Renal cortical epithelial cell (primary cell): ENCODE measurements at places on chromosomes 13 and 19.
A peak's percentile ranks its signal among the peaks of the same experiment; 100 is the strongest.

GRCh38 chr13:26571518-26571917 lies 14.0 kb downstream of the WASF3 start:
- no peak for DNase-seq

DNA sequence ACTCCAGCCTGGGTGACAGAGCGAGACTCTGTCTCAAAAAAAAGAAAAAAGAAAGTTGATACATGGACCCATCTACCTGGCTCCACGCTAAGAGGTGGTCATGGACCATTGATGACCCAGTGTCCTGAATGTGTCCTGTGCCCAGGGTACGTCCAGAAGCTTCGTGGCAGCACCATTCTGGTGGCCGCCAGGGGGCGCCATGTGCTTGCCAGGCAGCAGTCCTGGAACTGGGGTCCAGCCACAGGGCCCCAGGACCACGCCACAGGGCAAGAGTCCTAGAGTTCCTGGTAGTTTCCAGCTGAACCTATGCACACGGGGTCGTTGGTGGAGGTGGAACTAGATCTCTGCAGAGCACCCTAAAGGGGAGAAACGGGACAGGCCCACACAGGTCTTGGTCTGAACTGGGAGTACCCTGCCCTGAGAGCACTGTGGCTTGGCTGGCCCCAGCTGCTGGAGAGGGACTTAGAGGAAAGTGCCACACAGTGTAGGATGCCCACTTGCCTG lies 19.9 kb upstream of the FBXO27 start:
- DNase-seq, result no peak

DNA sequence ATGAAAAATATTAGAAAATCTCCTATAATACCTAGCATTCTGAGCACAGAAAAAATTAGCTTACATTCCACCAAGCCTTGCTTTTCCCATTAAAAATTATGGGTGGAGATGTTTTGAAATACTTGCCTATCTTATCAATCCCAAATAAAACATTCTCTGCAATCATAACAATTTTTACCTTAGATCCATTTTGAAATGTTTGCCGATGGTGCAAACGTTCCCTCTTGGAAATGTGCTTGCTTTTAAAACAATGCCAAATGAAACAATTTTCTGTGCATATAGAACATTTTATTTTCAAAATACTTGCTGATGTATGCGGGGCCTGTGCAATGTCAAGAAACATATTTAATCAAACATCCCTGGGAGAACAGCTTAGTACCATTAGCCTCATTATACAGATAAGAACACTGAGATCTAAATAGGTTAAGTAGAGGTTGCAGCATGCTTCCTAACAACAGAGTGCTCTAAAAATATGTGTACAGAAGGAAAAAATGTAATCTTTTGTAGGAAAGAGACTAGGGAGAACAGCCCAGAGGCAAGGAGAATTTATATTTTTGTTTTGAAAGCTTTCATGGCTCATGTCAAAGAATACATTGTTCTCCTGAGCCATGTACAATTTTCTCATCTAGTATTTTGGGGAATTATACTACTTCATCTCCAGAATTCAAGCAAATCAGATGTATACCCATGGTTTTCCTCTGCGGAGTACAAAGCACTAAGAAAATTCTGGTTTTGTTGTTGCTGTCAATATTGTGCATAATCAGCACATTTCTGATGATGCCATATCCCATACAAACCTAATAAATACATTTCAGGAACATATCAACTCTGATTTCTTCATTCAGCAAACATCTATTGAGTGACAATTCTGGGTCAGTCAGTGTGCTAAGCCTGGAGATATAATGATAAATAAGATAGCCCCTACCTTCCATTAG lies 25.9 kb upstream of the FNDC3A start:
- DNase-seq, result no peak

- no peak for DNase-seq
Measured at GRCh38 chr19:18730885-18731513, 47.5 kb downstream of the CRTC1 start.

- DNase-seq, result no peak
Measured at GRCh38 chr19:31969016-31969415, 376.4 kb upstream of the ZNF507 start.

- DNase-seq, result no peak
Measured at GRCh38 chr13:78977311-78977710, 318.4 kb upstream of the OBI1 start.

GRCh38 chr13:53237696-53238095 lies 209.1 kb downstream of the OLFM4 start:
- no peak for DNase-seq

- no peak for DNase-seq
Measured at GRCh38 chr19:5314907-5315298, 25.7 kb downstream of the PTPRS start.

GRCh38 chr19:29700498-29700897 lies 14.6 kb downstream of the C19orf12 start:
- no peak for DNase-seq

- DNase-seq, result peak; percentile 90
Measured at GRCh38 chr19:18385675-18386542, at the start of gene GDF15. Gene GDF15, plus strand, starts transcription at chr19:18386158. Its CDS starts 32 bp downstream, at chr19:18386190.

- no peak for DNase-seq
Measured at GRCh38 chr13:94057618-94058186, 421.8 kb downstream of the DCT start.

- DNase-seq, result no peak
Measured at GRCh38 chr13:110648848-110649421, 33.6 kb downstream of the NAXD start.

DNA sequence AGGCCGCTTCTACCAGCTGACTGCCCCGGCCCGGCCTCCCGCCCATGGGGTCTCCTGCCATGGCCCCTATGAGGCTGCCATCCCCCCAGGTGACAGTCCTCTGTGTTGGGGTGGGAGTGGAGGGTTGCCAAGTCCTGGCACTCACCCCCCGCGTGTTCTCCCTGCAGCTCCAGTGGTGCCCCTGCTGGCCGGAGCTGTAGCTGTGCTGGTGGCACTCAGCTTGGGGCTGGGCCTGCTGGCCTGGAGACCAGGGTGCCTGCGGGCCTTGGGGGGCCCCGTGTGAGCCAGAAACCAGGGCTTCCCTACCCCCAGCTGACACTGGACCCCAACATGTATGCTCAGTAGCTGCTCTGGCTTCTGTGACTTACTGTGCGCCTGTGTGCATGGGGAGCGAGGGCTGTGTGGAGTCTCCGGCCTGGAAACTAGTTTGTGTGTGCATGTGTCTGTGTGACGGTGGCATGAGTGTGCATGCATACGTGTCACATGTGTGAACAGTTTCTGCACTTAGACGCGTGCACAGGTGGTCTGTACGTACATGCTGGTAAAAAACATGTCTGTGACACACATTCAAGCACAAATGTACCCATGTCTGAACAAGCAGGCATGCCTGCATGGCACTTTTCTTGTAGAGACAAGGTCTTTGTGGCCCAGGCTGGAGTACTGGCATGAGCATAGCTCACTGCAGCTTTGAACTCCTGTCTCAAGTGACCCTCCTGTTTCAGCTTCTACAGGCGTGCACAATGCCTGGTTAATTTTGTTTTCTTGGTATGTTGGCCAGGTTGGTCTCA lies 4.9 kb downstream of the ACP4 start:
- no peak for DNase-seq

- DNase-seq, result peak; percentile 82
Measured at GRCh38 chr13:61695147-61695546, 279.5 kb upstream of the PCDH20 start.

- no peak for DNase-seq
Measured at GRCh38 chr19:34323433-34324204, 41.4 kb upstream of the GPI start.

DNA sequence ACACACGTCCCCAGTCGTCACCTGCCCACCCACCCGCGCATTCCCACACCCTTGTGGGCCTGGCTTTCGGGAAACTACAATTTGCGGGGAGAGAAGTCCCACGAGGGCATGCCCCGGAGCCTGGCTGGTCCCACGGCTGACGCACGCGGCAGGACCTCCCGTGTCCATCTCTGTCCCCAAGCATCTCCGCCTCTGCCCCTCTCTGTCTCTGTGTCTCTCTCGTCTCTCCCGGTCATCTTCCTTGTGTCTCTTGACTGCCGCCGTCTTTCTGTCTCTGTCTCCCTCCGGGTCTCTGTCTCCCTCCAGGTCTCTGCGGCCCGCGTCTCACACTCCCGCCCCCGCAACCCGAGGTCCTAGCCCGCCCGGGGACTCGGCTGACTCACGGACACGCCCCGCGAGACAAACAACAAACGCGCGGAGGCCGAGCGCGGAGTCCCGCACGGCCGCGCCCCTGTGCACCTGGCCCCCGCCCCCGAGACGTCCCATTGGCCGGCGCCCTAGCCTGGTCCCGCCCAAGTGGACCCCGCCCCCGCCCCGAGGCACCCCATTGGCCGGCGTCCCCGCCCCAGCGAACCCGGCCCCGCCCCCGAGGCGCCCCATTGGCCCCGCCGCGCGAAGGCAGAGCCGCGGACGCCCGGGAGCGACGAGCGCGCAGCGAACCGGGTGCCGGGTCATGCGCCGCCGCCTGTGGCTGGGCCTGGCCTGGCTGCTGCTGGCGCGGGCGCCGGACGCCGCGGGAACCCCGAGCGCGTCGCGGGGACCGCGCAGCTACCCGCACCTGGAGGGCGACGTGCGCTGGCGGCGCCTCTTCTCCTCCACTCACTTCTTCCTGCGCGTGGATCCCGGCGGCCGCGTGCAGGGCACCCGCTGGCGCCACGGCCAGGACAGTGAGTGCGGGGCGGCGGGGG lies at the start of gene FGF22:
Gene FGF22, plus strand, starts transcription at position 627 of the 908 bp plus-strand sequence. Its CDS starts 47 bp downstream, at position 674.
- peak; percentile 51 for DNase-seq

GRCh38 chr19:36092566-36092965 lies 18.4 kb upstream of the OVOL3 start:
- DNase-seq, result no peak

DNA sequence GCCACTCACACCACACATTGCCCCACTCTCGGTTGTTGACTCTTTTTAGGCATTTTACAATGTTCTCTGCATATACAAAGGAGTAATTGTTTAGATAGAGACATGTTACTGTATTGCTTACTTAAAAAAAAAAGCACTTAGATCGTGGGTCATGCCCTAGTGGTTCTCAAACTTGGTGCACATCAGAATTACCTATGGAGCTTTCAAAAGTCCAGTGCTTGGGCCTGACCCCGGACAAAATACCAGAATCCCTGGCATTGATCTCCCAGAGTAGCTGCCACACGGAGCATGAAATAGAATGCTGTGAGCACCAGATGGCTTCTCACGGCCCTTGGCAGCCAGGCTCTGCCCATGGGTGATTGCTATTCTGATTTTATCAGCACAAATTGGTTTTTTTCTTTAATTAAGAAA lies 20.0 kb downstream of the ACP7 start:
- DNase-seq, result no peak

GRCh38 chr19:34503531-34504272 lies 22.1 kb downstream of the WTIP start:
- no peak for DNase-seq

DNA sequence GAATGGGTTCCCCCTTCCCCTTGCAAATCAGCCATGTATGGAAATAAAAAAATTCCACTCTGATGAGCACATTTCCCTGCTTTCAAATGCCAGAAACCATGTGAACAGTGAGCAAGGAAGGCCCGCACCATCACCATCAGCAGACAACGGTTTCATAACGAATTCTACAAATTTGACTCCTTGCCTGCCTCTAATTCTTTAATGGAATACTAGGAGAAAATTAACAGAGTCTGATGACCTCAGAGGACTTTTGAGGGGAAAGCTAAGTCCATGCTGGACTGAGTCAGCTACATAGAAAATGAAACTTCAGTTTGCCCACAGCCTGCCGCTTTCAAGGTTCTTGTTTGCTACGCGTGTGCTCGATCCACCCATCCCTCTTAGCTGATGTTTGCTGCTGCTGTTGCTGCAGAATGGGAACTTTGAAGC lies 46.7 kb upstream of the KL start:
- DNase-seq, result peak; percentile 96

GRCh38 chr19:10431254-10431942 lies 11.1 kb downstream of the PDE4A start:
- DNase-seq, result no peak

DNA sequence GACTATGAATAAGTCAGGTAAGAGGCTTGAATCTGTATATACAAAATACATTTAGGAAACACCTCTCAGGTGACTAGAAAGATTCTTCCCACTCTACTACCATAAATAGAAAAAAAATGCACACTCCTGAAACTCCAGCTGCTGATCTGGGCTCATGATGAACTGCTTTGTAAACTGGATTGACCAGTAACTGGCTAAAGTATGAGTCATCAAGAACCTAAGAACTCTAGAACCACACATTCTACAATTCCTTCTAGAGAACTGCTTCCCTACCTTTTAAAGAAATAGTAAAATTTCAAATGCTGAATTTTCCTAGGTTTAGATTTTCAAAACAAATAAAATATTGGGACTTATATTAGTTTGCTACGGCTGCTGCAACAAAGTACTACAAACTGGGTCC lies 55.2 kb downstream of the ELF1 start:
- peak; percentile 90 for DNase-seq

DNA sequence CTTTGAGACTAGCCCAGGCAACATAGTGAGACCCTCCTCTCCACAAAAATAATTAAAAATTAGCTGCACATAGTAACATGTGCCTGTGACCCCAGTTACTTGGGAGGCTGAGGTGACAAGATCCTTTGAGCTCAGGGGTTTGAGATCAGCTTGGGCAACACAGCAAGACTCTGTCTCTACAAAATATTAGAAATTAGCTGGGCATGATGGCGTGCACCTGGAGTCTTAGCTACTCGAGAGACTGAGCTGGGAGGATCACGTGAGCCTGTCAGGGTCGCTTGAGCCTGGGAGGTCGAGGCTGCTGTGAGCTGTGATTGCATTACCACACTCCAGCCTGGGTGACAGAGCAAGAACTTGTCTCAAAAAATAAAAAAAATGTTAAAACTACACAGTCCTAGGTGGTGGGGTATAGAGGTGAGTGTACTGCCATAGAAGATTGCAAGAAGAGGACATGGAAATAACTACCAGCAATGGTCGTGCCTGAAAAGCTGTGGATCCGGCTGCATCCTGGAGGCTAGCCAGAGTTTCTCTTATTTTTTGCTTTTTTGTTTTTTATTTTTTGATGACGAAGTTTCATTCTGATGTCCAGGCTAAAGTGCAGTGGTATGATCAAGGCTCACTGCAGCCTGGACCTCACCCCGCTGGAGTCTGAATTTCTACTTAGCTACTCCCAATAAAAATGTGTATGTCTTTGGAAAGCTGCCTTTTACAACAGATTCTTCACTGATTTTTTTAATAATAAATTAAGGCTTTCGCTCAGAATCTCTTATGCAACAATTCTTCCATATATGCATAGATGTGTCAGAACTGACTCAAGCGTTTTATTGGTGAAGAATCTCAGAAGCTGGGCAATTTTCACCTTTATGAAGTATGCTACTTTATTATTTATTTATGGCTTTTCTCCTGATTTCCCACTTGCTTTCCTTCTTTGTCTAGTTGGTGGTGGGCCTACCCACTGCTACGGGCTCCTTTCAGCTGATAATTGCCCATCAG lies 393.8 kb downstream of the TSHZ3 start:
- no peak for DNase-seq

GRCh38 chr13:81686877-81687276 lies 1346.0 kb upstream of the SPRY2 start:
- DNase-seq, result peak; percentile 67

DNA sequence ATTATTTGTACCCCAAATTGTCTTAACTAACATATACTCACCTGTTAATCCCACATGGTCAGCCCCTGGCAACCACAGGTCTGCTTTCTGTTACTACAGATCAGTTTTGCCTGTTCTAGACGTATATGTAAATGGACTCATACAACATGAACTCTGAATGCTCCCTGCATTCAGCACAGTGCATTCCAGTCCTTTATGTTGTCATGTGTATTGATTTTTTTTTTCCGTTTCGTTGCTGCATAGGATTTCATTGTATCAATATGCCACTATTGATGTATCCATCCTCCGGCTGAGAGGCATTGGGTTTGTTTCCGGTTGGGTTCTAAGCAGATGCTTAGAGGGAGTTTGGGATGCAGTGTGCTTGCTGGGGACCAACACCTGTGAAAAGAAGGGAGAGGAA lies 36.1 kb upstream of the TNFRSF19 start:
- DNase-seq, result no peak
